NCI-H1105 (cell line): ENCODE measurements at places on chromosomes 1 and 21.
A peak's percentile ranks its signal among the peaks of the same experiment; 100 is the strongest.

- DNase-seq: no peak
Observed at GRCh38 chr1:172724765-172725613, 66.1 kb downstream of the FASLG start.

DNA sequence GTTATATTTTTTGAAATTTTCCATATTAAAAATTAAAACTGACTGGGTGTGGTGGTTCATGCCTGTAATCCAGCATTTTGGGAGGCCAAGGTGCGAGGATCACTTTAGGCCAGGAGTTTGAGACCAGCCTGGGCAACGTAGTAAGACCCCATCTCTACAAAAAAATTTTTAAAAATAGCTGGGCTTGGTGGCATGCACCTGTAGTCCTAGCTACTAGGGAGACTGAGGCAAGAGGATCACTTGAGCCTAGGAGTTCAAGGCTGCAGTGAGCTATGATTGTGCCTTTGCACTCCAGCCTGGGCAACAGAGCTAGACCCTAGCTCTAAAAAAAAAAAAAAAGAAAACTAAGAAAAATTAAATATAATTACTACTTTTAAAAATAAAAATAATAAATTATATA, 4.5 kb upstream of the SVBP start:
- DNase-seq: no peak

GRCh38 chr1:55534565-55535121, 319.5 kb upstream of the USP24 start:
- DNase-seq: peak; percentile 30

GRCh38 chr1:47196622-47197021, 6.8 kb upstream of the PDZK1IP1 start:
- no peak for DNase-seq

DNA sequence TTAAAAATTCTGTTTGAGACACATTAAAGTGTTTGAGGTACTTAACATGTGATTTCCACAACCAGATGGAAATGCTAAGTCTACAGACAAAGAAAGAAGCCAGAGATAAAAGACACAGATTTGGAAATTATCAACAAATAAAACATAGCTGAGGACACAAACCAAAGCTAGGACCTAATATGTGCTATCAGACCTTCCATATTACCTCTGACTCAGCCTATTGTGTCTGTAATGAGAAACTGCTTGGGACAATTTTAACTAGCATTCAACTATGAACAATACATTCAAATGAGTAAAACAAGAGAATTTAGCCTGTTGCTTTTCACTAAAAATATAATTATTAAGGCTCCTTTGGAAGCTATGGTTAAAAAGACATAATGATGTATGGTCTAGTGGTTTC, 54.6 kb downstream of the WNT2B start:
- DNase-seq: no peak

GRCh38 chr21:29499734-29500343, 201.1 kb downstream of the BACH1 start:
- DNase-seq: peak; percentile 1

- no peak for DNase-seq
Observed at GRCh38 chr1:116259663-116260062, 113.4 kb upstream of the ATP1A1 start.

DNA sequence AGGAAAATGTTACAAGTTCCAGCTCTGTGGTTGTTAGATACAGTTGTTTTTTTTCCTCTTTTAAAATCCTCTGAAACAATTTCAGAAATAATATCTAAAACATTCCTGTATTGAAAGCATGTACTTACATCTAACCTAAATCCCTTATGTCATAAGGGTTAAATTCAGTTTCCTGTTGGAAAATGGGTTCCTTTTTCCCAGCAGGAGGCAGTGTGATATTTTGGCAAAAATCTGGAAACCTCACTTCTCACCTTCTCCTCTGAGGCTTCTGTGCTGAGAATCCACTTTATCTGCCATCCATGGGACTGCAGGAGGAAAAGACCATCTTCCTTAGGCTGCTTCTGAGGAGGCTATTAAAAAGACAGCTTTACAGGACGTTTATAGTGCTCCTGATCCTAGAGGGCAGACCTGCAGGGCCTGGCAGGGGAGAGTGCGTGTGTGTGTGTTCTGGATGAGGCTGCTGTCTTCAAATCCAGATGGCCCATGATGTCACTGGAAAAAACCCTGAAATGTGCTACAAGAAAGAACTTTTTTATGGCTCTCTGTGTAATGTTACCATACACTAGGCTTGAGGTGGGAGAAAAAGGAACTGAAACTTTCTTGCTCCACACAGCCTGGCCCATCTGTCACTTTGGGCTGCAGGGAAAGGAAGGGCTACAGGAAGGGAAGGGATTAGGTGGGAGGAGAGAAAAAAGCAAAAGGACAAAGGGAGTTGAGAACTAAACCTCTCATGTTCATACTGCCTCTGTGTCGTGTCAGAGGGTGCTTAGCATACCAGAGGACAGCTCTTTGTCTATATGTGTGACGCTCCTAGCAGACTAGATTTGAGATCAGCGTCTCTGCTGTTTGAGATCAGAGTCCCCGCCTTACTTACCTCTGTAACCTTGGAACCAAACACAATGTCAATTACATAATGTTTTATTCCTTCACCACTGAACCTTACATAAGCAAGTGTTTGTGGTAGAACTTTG, 379.2 kb upstream of the SPAG17 start:
- DNase-seq: no peak

DNA sequence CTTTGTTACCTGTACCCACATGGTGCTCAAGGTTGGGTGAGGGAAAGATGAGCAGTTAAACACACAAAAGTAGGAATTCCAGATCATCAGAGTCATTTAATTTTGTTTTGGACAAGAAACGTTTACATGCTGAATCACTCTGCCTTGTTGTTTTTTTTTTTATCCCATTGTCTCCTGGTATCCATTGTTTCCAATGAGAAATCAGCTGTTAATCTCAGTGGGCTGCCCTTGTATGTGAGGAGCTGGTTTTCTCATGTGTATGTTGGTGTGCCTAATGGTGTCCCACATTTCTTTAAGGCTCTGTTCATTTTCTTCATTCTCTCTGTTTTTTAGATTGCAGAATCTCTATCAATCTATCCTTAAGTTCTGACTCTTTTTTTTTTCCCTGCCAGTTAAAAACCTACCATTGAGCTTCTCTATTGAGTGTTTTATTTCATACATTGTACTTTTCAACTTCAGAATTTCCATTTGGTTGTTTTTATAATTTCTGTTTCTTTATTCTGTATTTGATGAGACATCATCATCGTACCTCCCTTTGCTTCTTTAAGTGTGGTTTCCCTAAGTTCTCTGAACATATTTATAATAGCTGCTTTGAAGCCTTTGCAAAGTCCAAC, 8.8 kb upstream of the OBSCN start:
- no peak for DNase-seq

GRCh38 chr1:167899253-167899681, 14.7 kb downstream of the ADCY10 start:
- DNase-seq: no peak

DNA sequence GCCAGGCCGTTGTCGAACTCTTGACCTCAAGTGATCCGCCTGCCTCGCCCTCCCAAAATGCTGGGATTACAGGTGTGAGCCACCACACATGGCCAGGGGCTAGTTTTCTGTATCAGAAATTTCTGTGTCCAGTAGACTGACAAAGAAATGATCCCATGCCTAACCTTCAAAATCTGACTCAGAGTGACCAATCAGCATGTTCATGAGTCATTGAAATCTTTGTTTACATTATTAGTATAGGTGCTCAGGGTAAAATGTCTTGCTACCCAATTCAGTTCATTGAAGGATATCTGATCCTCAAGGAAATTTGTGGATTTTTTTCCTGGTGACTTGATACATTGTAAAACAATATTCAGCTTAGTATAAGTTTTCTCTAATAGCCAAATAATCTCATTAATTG, 11.0 kb upstream of the LDLRAD2 start:
- no peak for DNase-seq

DNA sequence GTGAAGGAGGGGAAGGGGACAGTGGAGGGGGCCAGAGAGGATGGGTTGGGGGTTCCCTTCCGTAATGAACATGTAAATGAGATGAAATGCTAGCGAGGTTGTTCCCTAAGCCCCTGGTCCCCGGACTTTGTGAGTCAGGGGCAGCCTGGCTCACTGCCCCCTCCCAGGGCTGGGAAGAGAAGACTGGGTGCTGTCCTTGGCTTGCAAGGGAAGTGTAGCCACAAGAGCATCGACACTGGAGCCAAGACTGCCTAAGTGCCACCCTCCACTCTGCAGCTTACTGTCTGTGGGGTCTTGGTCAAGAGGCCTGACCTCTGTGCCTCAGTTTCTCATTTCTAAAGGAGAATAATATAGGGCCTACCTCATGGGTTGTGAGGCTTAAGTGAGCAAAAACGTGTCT, 483 bp downstream of the PEAR1 start:
- no peak for DNase-seq

- DNase-seq: no peak
Observed at GRCh38 chr1:54678776-54679643, 36.7 kb upstream of the TTC4 start.
